Right atrium auricular region (tissue), 2 donors: ENCODE measurements at places on chromosomes 3 and 15. TPM values are rescaled to one million over a fixed set of nuclear protein-coding genes. Genes with fewer than 3 reads are reported as not detected.

Gene ISLR
- total RNA-seq: 51.9 TPM

Gene BTLA
- total RNA-seq: not detected

Gene MRAS
- 174 TPM for total RNA-seq

Gene PLIN1
- 3.6 TPM for total RNA-seq

Gene THRB
- 7.0 TPM for total RNA-seq

Gene NSUN3
- 6.1 TPM for total RNA-seq
